GOT3 (cell line): ENCODE measurements at places on chromosomes 1 and 21.

DNA sequence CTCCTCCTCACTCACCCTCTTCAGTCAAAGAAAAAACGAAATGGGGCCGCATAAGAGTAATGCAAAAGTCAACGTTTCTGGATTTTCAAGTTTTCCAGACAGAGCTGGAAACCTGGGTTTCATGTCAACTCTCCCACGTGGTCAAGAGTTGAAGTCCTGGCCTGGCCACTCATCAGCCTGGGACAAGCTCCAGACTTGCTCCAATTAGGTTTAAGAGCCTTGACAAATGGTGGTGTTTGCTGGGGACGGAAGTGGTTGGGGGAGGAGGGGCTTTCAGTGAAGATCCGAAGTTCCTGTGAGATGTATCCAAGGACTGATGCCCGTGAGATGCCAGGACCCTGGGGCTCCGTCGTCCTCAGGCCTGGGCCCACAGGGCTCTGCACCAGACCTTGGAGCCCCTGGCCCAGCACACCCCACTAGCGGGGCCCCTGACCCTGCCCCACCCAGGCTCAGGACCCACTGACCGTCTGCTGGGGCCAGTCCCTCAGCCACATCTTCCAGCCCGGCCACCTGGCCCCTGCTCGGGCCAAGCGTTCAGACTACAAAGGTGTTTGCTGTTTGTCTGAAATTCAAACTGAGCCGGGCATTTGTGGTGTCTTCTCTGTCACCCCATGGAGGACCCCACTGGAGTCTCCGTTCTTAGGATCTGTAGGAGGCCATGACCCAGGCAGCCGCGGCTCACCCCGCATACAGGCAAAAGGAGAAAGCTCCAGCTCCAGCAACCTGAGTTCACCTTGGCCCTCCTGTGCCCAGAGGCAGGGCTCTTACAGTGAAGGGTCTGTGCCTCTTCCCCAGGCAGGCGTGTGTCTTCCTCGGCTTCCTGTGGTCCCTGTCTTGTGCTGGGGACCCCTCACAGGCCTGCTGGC, 53.3 kb downstream of the SIK1 start:
- no peak for DNase-seq

- DNase-seq: no peak
Measured at GRCh38 chr1:19780267-19780877, 19.3 kb downstream of the TMCO4 start.

GRCh38 chr1:222582099-222582774, 7.5 kb downstream of the TAF1A start:
- no peak for DNase-seq

GRCh38 chr1:31216016-31216415, 23.7 kb downstream of the NKAIN1 start:
- no peak for DNase-seq

DNA sequence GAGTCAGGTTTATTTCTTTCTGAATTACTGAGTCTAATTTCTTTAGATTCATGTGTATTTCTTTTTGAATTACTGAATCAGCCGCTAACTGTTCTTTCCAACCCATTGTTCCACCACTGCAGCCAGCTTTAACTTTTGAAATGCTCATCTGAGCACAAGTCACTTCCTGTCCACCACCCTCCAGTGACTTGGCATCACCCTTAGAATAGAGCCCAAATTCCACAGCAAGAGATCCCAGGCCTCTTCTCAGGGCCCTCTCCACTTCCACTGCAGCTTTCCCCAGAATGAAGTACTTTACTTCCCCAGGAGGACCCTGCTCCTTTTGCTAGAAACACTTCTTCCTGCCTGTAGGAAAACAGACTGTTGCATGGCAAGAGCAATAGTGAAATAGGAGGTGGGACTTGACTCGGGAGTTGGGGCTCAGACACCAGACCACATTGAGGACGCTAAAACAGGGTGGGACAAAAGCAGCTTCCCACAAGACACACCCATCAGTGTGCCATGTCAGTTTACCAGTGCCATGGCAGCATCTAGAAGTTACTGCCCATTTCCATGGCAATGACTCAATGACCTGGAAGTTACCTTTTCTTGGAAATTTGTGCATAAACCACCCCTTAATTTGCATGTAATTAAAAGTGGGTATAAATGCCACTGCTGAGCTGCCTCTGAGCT, 56.5 kb upstream of the ADAR start:
- no peak for DNase-seq

DNA sequence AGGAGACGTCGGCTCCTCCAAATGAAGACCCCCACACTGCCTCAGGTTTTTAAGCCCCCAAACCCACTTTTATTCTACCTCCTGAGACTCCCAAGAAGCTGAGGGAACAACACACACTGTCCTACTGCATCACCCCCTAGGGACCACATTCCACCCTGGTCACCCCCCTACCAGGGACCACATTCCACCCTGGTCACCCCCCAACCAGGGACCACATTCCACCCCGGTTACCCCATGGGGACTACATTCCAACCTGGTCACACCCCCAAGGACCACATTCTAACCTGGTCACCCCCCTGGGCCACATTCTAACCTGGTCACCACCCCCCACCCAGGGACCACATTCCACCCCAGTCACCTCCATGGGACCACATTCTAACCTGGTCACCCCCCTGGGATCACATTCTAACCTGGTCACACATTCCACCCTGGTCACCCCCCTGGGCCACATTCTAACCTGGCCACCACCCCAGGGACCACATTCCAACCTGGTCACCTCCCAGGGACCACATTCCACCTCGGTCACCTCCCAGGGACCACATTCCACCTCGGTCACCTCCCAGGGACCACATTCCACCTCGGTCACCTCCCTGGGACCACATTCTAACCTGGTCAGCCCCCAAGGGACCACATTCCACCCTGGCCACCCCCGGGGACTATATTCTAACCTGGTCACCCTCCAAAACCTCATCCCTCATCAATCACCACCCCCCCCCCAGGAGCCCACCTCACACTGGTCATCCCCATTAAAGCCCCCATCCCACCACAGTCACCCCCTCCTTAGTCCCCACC, 587.6 kb downstream of the NPHP4 start:
- no peak for DNase-seq

DNA sequence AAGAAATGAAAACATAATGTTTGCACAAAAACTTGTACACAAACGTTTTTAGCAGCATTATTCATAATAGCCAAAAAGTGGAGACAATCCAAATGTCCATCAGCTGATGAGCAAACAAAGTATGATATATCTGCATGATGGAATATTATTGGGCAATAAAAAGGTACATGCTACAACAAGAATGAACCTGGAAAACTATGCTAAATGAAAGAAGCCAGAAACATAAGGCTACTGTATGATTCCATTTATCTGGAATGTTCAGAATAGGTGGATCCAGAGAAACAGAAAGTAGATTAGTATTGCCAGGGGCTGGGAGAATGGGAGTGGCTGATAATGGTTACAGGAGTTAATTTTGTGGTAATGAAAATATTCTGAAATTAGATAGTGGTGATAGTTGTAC, 19.0 kb downstream of the FBXO28 start:
- no peak for DNase-seq

GRCh38 chr1:224131253-224131652, 17.3 kb downstream of the FBXO28 start:
- no peak for DNase-seq

GRCh38 chr1:68904477-68904876, 407.6 kb upstream of the DEPDC1 start:
- no peak for DNase-seq

DNA sequence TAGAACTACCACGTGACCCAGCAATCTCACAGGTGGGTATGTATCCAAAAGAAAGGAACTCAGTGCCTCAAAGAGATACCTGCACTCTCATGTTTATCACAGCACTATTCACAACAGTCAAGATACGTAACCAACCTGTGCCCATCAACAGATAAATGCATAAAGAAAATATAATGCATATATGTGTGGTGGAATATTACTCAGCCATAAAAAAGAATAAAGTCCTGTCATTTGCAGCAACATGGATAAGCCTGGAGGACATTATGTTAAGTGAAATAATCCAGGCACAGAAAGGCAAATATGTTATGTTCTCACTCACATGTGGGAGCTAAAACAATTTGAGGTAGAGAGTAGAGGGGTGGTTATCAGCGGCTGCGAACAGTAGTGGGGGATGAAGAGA, 413.8 kb downstream of the SMYD3 start:
- DNase-seq: no peak

- DNase-seq: no peak
Measured at GRCh38 chr1:226428791-226429461, 21.0 kb upstream of the PARP1 start.

DNA sequence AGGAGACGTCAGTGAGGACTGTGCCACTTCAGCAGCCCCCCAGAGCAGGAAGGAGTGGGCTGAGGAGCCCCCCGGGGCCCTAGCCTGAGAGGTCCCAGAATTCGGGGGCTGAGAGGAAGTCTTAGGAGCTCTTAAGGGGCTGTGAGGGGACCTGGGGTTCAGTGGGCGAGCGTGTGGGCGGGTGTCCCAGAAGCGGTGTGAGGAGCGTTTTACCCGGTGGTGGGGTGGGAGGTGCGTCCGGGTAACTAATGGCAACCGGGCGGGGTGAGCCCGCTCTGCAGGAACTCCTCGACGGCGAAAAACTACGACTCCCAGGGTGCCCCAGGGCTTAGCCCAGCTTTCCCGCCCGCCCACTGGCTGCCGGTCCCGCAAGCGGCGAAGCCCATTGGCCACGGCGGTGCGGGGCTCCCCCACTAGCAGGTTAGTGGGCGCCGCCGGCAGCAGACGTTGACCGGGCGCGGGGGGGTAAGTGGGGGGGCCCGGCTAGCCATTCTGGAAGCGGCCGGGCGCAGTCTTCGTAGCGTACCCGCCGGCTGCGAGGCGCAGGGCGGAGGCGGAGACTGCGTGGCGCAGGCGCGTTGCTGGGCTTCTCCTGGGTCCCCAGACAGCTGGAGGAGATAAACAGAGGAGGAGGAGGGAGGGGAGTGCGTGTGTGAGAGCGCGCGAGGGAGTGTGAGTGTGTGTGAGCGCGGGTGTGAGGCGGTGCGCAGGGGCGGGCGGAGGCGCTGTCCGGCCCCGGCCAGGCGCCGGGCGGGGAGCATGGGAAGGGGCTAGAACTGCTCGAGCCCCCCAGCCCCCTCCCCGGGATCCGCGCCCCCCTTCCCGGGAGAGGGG, at the start of gene WDTC1:
TSS of gene WDTC1 (plus strand) at position 584 of the 834 bp plus-strand sequence. CDS start 26,423 bp downstream, outside the sequence.
- peak; percentile 96 for DNase-seq

- no peak for DNase-seq
Measured at GRCh38 chr1:95115708-95116137, 1.4 kb upstream of the TLCD4 start.

GRCh38 chr1:28853093-28853742, 41.2 kb downstream of the OPRD1 start:
- DNase-seq: no peak

GRCh38 chr1:53420341-53420740, 38.9 kb upstream of the DMRTB1 start:
- no peak for DNase-seq

DNA sequence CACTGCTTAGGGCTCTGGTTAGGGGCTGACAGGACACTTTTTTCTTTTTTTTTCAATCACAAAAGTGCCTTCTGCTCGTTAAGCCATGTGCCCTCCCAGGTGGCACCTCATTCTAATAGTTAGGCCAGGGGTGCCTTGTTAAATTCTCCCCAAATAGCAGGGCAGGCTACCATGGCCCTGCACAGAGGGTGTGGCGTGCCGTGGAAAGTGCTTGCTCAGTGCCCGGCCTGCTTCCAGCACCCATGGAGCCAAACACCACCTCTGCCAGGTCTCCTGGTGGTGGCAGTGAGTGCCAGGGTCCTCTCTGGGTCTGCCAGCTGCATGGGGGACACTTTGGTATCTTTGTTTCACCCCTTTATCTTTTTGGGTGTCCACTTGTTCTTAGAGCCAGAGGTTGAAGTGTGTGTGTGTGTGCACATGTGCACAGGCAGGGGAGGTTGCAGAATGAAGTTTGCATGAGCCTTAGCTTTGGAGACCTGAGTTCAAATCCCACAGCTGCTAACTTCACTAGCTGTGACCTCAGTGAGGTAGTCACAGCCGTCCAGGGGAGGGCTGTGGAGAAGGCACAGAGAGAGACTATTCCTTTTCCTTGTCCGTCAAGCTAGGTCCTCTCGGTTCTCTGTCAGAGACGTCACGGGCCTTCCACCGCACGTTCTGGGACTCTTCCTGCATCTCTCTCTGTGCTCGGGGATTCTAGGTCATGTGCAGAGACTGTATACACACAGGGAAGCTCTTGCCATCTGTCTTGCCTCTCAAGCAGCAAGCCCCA, 39.9 kb upstream of the CSF3R start:
- no peak for DNase-seq

- DNase-seq: no peak
Measured at GRCh38 chr1:226951286-226952117, 11.4 kb downstream of the COQ8A start.

DNA sequence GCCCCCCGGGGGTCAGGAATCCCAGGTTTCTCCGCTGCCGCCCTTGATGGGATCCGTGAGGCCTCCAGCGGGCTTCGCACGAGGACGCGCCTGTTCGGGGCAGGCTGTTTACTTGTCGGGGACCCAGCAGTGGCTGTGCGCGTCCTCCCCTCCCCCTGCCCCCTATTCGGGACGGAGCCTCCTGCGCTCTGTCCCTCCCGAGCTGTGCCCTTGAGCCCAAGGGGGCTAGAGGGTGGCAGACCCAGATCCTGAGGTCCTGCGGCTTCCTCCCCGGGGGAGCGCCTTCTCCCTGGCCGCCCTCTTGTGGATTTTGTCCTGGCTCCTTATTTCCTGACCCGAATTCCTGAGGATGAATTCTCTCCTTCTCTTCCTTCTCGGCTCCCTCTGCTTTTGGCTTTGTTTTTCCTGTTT, 38.4 kb downstream of the PIK3CD start:
- no peak for DNase-seq

GRCh38 chr1:33738536-33738935, 125.3 kb upstream of the HMGB4 start:
- no peak for DNase-seq

DNA sequence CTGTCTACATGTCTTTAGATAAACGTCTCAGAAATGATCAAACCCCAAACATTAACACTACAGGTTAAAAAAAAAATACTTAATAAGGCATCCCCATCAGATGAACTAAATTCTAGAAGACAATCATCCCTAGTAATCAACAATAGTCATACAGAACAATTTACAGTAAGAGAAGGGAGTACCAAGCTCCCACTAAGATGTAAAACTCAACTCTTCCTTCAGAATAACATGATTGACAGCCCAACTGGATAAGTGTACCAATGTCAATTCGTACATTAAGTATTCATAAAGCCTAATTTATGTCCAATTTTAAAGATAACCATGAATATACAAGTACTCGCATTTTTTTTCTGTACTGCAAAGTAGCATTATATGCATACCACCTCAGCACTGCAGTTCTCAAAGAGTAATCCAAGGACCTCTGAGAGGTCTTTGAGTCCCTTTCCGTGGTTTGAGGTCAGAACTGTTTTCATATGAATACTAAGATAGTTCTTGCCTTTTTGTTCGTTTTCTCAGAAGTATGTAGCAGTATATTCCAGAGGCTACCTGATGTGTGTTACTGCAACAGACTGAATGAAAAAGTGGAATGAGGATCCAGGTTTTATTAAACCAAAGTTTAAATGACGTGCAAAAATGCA, 6.6 kb downstream of the SCAF4 start:
- no peak for DNase-seq
